ENCODE measurements at places on chromosomes 12 and 14.

DNA sequence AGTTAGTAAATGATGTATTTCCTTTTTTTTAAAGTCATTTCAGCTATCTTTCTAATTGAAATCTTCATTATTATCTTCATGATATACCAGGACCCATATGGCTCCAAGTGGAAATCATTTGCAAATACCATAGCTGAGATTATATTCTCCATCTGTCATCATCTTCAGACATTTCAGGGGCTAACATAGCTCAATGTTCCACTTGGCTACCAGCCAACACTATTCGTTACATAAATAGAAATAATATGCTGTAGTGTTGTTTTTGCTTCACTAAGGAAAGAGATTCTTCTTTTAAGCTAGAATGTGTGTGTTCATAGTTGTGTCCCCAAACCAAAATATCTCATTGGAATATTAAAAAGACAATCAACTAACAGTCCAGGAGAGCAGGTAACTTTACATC, 225.1 kb downstream of the DIO2 start:
- no peak for DNase-seq

GRCh38 chr14:72942934-72943333, 16.7 kb downstream of the DCAF4 start:
- no peak for DNase-seq

DNA sequence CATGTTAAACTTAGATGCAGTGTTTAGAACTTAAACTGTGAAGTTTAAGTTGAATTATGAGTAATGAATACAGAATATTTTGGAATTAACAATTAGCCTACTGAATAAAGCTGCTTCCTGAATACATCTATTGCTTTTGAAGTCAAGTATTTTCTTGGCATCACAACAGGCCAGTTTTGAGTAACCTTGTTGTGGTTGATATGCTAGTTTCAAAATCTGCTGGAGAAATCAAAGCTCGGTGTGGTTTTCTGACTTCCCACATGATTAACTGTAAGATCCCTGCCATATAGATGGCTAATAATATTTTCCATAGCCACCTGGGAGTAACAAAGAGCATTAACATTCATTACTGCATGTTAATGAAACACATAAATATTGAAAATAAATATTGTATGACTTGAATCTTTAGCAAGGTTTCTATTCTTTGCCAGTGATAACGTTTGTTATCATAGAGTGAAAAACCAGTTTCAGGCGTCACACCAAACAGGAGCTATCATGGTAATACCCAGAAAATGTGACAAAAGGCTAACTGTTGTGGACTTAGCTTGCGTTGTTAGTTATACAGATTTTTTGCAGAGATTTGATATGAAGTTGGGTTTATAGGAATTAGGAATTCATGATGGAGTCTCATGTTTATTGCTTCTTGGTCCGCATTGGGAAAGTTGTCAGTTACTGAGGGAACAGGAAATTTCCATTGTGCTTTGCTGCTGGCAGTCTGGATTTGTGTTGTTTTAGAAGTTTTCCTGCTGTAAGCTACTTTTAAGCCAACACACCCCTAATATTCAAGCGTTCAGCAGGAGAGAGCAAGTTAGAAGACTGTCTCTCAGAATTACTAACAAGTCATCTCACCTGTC, 32.1 kb downstream of the PPFIBP1 start:
- no peak for DNase-seq

DNA sequence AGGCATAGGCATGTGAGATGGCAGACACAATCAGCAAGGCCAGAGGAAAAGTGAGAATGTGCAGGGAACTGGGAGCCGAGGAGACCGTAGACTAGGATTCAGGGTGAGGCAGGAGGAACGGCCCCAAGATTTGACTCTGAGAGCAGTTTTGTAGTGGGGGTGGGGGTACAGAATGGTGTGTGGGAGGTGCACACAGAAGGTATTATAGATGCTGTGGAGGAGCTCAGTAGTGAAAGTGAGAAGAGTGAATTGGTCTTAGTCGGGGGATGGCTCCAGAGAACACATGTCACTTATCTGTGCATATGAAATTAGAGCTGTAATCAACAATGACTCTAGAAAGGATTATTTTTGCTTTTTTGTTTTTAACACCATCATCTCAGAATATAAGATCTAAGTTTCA, 11.9 kb downstream of the ZNF664 start:
- no peak for DNase-seq

GRCh38 chr14:98847521-98848468, 424.2 kb downstream of the BCL11B start:
- no peak for DNase-seq

DNA sequence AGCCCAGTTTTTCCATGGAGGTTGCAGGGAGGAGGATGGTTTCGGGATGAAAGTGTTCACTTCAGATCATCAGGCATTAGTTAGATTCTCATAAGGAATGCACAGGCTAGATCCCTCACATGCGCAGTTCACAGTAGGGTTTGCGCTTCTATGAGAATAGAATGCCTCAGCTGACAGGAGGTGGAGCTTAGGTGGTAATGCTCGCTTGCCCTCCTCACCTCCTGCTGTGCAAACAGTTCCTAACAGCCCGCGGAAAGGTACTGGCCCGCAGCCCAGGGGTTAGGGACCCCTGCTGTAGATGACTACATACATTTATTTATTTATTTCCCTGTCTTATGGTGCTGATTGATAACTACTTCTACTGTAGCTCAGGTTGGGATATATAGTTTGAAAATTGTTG, 93.2 kb downstream of the FBXO33 start:
- no peak for DNase-seq

DNA sequence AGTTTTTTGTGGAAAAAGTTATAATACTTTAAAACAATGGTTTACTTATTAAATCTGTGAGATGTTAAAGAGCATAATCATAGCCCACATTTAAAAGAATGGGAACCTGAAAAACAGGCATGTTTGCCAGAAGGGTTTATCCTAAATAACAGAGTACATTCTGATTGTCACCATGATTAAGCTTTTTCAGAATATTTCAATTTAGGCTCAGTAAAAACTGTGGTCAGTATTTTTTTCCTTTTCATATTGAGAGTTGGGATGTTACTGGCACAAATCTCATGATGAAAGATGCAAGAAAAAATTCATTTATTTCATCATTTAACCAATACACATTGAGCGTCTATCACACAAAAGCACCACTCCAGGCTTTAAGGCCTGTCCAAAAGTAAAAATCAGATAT, 18.6 kb downstream of the EPS8 start:
- no peak for DNase-seq

- DNase-seq = no peak
Observed at GRCh38 chr12:3263939-3264922, 187.1 kb downstream of the TSPAN9 start.
